ENCODE measurements at places on chromosomes 11 and 22.

DNA sequence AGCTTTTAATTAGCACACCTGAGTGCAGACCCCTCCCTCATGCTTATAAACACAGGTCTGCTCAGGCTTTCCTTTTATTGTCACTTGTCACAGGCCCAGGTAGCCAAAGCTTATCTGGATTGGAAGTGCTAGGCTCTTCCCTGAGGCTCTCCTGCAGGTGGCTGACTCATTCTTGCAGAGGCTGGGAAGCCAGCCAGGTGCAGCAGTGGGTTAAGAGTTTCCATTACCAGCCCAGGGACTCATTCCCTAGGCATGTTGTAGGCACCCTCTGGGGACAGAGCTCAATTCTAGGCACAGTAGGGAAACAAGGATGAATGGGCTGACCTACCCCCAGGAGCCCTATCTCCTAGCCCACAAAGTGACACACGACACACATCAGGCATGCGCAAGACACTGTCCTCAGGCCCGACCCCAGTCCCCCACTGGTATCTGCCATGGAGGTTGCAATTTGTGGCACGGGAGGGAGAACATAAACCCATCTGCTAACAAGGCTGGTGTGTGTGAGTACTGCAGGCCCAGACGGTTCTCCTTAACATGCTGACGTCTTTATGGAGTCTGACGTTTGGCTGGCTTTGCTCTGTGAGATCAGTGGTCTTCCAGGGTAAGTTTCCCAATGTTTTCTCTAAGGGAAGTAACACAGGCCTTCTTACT is 94.2 kb downstream of the ABTB2 start:
- no peak for DNase-seq

GRCh38 chr11:75236062-75236461 is 4.5 kb upstream of the TPBGL start:
- DNase-seq = no peak

DNA sequence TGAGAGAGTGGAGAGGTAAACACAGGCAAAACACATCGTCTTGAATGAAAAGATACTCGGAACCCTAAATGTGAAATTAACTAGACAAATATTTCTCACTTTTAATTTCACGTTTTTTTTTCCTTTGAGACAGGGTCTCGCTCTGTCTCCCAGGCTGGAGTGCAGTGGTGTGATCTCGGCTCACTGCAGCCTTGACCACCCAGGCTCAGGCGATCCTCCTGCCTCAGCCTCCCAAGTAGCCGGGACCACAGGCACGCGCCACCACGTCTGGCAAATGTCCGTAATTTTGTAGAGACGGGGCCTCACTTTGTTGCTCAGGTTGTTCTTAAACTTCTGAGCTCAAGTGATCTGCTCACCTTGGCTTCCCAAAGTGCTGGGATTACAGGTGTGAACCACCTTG is 7.4 kb upstream of the SHANK3 start:
- DNase-seq = no peak

- no peak for DNase-seq
Measured at GRCh38 chr11:125170001-125170509, 5.5 kb downstream of the PKNOX2 start.

DNA sequence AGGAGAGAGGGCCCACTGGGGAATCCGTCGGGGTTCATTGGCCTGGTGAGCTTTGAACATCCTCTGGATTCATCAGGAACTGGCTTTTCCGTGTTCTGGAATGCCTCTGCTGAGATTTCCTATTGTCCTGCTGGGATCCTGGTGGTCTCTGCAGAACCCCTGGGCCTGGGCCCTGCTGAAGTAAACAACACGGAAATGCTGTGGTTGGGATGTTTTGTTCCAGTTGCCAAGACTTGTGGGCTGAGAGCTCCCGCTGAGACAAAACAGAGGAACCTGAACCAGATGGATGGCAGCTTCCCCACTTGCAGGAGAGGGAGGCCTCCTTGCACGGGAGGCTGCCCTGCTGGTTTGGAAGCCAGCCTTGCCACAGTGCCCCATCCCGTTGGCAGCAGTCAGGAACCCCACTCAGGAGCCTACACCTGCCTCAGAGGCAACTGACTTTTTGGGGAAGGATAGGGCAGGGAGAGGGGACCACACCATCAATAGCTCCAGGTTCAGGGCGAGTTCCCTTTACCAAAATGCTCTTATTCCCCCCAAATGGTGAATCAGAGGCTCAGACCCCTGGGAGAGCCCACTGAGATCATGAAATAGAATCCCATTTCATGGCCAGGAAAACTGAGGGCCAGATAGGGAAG is 60.7 kb downstream of the LRRC32 start:
- no peak for DNase-seq

DNA sequence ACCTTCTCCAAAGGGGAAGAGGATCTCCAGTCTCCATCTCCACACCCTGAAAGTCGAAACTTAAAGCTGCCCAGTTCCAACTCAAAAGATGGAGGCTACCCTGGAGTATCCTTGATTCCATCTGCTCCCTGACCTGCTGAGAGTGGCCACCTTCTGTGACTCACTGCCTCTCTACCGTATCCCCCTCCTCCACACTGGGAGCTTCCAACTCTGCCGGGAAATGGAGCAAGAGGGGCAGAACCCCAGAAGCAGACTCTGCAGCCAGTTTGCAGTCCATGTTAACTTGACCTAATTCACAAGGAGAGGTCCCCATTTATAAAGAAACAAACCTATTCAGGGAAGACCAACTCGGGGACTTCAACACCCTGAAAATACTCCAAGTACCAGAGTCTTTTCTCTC is 22.0 kb upstream of the IRAG1 start:
- no peak for DNase-seq

- DNase-seq = no peak
Measured at GRCh38 chr22:40432157-40432556, 61.8 kb downstream of the SGSM3 start.

DNA sequence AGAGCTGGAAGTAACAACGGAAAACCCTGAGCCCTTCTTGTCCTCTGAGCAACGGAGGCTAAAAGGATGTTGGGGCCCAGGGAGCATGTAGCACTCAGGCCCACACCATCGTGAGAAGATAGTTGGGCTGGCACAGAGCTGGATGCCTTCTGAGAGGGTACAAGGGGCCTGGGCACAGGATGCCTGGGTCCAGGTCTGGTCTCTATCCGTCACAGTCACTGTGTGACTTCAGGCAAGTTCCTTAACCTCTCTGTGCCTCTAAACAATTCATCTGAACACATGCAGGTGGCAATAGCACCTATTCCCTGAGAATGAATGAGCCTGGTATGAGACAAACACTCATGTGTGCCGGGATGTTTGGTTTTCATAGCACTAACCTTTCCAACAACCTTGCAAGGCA is 29.2 kb downstream of the MB start:
- no peak for DNase-seq

GRCh38 chr11:61715867-61716266 is 35.7 kb downstream of the DAGLA start:
- DNase-seq = no peak

GRCh38 chr22:42282252-42282942 is 11.9 kb upstream of the TCF20 start:
- peak; percentile 18 for DNase-seq

- peak; percentile 70 for DNase-seq
Measured at GRCh38 chr11:62905927-62906531, 15.1 kb downstream of the CHRM1 start.

DNA sequence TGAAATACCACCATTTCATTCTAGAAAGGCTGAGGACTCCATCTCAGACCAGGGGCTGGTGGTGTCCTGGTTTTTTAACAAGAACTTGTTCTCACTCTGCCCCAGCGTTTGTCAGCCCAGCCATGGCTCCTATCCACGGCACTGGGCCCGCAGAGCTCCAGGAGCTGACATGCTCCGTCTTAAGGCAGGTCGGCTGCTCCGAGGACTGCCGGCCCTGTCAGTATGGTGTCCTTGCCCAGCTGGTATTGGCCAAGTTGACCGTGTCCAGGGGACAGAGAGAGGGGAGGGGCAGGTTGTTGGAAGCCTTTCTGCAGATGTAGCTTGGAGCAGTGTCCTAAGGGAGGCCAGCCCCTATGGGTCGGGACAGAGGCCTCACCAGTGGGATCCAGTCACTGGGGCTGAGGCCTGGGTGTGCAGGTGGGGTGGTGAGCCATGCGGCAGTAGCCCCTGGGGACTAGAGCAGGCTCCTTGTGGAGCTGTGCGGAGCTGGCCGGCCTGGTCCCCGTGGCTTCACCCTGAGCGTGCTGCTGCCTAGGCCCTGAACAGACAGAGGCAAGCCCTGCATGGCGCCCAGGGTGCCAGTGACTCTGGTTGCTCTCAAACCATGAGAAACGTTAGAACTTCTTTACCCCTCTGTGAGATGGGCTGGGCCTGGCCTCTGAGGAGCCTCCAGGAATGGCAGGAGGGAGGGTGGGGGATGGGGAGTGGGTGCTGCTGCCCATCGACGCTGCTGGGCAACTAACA is 39.9 kb upstream of the KCNQ1OT1 start:
- no peak for DNase-seq

DNA sequence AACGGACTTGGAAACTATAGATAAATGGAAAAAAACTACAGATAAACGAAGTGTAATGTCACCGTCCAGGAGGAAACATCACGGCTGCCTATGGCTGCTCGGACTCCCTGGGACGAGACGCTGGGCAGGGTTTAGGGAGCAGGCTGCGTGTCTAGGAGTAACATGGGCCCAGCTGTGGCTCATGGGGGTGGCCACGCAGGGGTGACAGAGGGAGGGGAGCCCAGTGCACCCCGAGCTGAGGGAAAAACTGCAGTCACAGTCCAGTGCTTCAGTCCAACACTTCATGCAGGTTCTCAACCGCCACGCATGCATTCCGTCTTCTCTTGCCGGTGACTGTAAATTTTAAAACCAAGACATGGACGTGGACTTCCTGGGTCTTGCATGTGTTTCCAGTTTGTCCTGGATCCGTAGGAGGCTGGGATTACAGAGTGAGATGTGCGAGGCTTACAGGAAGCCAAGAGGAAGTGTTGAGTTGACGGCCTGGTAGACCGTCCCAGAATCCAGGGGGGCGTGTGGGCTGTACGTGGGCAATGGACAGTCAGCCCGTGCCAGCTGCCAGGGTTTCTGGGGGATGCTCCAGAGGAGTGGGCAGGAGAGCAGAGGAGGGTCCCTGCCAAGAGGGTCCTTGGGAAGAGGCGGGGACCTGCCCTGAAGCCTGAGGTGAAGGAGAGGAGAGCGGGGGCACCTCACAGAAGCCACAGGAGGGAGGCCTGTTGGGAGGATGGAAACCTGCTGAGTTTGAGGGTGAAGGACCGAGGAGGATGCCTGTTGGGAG is 691.4 kb downstream of the BRD1 start:
- no peak for DNase-seq

DNA sequence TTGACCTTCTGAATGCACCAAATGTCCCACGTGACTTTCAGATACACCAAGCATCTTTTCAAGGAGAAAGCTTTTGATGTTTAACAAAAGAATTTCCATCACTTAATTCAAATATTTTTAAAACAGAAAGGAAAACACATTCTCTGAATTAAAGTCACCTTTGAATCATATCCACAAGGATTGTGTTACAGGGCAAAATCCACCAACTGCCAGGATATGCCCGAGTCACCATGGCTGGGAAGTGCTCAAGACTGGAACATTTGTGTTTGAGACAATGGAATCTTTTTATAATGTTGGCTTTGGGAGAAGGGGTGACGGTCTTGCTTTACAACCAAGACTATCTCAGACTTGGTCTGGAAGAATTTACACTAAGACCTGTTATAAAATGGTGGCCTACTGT is 40.8 kb downstream of the BID start:
- no peak for DNase-seq

- no peak for DNase-seq
Measured at GRCh38 chr11:123546515-123546914, 107.9 kb downstream of the SCN3B start.

- no peak for DNase-seq
Measured at GRCh38 chr11:134433251-134433650, 21.2 kb upstream of the B3GAT1 start.

DNA sequence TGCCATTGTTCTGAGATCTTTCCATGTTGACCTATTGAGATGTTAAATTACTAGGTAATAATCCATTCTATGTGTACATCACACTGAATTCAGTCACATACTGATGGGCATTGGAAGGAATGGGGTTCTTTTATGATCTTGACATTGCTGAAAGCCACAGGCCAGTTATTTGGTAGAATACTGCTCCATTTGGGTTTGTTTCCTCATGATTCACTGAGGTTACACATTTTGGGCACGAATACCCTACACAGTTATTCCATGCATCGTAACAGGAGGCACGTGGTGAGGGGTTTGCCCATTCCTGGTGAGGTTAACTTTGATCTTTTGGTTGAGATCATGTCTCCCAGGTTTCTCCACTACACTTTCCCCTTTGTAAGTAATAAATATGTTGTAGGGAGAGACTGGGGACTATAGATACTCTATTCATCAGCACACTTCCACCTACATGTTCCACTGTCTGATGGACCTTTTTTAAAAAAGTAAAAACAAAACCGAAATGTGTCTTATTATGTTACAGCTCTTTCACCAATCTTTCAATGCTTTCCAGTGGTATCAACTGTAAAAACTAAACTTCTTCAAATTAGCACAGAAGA is 12.0 kb upstream of the FOLR1 start:
- DNase-seq = no peak

DNA sequence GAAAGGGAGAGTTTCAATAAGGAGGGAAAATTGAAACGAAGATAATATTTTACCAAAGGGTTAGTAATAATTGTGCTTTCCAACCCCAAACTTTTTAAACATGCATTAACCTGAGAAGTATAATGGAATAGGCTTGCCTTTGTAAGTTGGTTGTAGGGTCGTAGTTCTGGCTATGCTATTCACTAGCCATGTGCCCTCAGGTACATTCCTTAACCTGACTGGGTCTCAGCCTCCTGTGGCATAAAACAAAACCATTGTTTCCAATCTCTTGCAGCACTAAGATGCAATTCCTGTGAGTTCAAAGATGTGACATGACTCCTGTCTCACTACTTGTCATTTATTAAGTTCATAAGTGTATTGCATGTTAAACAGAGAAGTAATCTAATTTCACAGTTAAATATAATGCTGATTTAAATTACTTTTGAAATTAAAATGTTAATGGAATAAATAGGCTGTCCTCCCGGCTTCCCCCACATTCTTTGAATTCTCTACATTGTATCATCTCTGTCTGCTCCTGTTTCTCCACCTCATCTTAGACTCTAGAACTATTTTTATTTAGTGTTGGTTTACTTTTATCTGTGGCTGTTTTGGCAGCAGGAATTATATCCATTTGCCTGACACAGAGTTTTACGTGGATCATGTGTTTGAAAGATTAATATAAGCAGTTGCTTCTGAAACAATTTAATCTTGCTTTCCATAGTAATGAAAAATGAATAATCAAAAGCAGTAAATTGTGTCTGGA is 216.3 kb downstream of the FAT3 start:
- no peak for DNase-seq

GRCh38 chr11:66020618-66021357 is 5.5 kb downstream of the CATSPER1 start:
- no peak for DNase-seq

DNA sequence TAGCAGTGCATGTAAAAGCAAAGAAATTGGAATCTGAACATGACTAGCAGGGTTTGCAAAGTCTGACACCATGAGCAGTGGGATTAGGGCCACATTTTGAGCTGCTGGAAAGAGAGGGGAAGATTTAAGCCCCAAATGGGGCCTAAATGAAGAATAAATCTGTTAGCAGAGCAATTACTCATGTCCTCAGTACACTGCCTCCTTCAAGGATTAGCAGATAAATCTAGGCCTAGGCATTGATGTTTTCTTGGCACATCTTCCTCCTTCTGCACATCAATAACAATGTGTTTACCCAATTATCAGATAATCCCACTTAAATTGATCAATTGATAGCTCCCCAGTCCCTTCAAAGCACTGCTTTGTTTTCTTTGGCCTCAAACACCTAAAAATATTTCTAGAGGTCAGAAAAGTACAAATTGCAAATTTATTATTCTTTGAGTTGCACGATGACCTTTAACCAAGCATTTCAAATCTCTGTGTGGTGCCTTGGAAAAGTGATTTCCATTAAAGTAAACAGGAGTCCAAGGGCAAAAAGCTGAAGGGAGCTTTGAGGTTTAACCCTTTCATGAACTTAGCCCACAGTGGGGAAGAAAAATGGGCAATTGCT is 514.7 kb upstream of the CHORDC1 start:
- no peak for DNase-seq
